Posterior cingulate gyrus (tissue), 11 donors: ENCODE measurements at places on chromosomes 1 and 21.

DNA sequence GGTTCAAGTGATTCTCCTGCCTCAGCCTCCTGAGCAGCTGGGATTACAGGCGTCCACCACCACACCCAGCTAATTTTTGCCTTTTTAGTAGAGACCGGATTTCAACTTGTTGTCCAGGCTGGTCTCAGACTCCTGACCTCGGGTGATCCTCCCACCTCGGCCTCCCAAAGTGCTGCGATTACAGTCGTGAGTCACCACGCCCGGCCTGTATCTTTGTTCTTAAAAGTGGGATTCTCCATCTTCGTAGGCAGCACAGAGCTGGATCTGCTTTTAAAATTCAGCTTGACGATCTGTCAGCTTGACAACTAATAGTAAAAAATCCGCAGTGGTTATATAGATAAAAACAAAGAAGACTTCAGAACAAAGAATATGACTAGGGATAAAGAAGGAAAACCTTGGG lies 2.8 kb upstream of the GNG4 start:
- no peak for DNase-seq

DNA sequence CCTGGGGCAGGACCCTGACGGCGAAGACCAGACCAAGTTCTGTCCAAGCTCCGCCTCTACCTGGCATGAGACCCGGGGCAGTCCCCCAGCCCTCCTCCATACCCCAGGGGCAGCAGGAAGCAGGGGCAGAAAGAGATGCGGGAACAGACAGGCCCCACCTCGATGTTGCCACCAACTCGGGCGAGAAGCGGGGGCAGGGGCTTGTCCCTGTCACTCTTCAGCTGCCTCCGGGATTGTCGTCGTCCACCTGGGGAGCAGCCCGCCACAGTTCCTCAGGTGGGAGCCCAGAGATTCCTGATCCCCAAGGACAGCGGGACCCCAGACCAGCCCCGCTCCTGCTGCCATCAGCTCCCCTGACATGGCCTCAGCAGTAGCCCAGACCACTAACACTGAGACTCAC lies 54.8 kb downstream of the CHD5 start:
- DNase-seq, result peak; percentile 39

DNA sequence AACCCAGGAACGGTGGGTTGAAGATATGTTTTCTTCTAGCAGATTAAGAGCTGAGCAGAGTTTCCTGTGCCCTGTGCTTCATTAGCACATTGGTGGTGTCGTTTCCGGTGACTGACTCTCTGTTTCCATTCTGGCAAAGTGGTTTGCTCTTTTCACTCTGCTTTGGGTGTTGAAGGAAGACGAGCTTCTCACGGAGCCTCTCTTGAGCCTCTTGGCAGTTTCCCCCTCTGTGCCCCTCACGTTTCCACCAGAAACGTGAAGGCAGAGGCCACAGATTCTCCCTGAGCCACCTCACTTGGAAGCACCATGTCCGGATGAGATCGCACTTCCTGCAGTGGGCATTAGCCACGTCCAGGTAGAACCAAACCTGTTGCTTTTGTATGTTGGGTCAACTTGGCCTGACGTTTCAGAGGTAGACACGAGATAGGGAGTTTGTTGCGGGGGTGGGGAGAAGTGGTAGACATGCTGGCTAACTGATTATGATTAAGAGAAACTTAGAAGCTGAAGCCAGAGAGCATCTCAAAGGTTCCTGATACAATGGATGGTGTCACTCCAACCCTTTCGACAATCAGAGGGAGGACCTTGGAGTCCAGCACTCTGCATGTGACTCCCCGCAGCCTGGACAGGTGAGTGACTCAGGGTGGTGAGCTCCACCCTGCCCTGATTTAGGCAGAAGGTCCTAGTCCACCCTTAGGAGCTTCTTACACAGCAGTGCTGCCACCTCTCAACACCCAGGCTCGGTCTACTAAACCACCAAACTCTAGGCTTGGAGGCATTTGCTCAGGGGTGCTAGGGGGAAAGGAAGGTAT lies at the start of gene LAX1:
TSS of gene LAX1 (plus strand) at position 155 of the 809 bp plus-strand sequence. CDS start at position 538, 383 bp downstream.
- no peak for DNase-seq

- no peak for DNase-seq
Measured at GRCh38 chr1:64493831-64494230, 23.9 kb downstream of the CACHD1 start.

- no peak for DNase-seq
Measured at GRCh38 chr21:24705201-24705600, 902.1 kb downstream of the MRPL39 start.

- no peak for DNase-seq
Measured at GRCh38 chr1:242602001-242602400, 77.5 kb upstream of the PLD5 start.

- no peak for DNase-seq
Measured at GRCh38 chr1:227889047-227889862, 58.5 kb downstream of the WNT9A start.

GRCh38 chr1:14366091-14367018 lies 232.1 kb upstream of the KAZN start:
- DNase-seq, result no peak

- no peak for DNase-seq
Measured at GRCh38 chr1:156887317-156887716, 6.2 kb upstream of the PEAR1 start.

GRCh38 chr1:178506669-178507068 lies 6.2 kb upstream of the TEX35 start:
- DNase-seq, result no peak

DNA sequence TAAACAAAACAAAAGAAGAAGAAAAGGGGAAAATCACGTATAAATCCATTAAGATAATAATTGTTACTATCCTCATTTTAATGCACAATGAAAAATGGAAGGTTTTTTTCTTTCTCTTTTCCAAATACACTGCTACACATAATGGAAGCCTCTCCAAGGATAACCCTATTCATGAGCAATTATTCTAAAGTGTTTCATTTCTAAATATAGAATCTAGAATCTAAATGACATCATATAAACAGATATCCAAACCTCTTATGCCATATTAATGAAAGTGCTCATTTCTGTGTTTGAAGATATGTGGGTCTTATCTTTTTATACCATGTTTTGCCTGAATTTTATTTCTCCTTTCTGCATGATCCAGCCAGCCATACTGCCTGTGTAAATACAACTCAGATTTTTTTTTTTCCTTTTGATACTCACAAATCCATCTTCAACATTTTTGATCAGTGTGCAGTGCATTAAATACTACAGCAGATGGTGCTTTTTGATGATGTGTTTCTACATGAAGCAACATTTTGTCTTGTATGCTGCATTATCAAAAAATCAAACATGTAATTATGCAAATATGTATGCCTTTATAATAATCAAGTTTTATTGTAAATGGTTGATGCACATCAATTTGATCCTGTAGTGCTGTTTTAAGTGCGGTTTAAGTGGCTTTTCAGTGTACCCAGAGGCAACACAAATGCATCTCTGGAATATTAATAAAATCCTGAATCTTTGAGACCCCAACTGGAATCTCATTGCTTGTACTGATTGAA lies 625.6 kb upstream of the PTBP2 start:
- DNase-seq, result no peak

GRCh38 chr1:32817815-32818786 lies 648 bp downstream of the S100PBP start:
- peak; percentile 35 for DNase-seq

DNA sequence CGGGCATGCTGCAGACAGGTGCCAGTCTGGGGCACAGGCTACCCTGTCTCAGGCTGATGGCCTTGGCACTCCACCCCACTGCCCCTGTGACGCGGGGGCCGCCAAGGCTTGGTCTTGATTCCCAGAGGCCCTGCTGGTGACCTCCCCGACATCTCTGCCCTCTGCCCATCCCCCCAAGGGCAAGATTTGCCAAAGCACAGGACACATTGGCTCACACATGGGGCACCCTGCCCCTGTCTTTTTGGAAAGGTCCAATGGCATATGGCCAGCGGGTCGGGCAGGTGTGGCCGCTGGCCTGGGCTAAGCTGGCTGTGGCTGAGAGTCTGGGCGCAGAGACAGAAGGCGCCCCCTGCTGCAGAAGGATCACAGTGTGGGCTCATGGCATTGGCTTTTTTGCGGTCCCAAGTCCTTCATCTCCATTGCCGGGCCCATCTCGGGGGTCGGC lies 4.6 kb downstream of the MIB2 start:
- no peak for DNase-seq
